ENCODE measurements at places on chromosomes 6 and 20.

DNA sequence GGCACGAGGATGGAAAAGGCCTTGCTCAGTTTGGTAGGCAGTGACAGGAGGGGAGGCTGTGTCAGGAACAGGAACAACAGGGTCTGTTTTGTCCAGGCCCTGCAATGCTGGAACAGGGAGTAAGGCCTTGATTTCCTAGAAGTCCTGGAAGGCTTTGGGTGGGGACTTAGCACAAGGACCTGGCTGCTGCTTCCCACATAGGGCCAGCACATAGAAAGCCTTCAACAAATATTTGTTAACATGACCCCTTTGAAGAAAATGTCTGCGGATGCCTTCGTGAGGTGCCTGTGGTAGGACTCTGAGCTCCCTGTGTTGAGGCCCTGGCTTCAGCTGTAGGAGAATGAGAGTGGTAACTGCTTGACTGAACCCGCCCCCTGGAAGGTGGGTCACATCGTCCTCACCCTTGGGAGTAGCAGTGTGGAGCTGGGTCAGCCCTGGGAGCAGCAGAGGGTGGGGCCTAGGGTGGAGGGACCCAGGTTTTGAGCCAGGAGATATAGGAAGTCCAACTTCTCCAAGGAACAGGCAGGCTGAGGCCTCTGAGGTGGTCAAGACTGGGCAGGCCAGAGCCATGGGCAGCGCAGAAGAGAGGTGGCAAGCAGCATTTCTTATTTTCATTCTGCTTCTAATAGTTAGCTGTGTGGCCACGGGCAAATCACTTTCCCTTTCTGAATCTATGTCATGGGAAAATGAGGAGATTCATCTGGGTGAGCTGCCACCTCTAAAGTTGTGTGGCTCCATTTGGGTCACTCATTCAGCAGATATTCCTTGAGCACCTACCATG, 50.0 kb downstream of the CNBD2 start:
- no peak for DNase-seq

- DNase-seq = no peak
These were observed 184.4 kb downstream of the UNC5CL start for GRCh38 chr6:40854592-40854991.

- DNase-seq = no peak
These were observed 33.5 kb upstream of the BMP6 start for GRCh38 chr6:7692453-7692784.

DNA sequence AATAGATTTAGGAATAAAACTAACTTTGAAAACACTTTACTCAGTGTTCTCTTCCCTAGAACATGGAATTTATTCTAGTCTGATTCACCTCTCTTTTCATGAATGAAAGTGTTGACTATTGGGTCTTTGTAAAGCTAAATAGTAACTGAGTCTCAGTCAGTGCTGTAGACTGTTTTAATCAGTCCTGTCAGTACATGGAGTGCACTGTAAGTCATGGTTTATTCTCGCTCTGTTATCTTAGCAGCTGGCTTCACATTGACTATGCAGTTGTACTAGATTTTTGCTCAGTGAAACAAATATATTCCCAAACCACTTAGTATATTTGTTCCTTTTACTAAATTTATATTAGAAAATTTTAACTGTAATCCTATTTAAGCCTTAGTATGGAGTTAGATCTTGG, 15.1 kb upstream of the ACAT2 start:
- no peak for DNase-seq

- no peak for DNase-seq
These were observed 8.1 kb downstream of the BEND6 start for GRCh38 chr6:56963043-56963442.

All from suppressor macrophage treated with lipopolysaccharide for 1 hour (primary cell).